Activated T-helper 1 cell treated with anti-CD3 and anti-CD28 coated beads, Interleukin-2, amount 50 U/mL, for 16 hours (primary cell): ENCODE measurements at places on chromosomes 4 and X.

DNA sequence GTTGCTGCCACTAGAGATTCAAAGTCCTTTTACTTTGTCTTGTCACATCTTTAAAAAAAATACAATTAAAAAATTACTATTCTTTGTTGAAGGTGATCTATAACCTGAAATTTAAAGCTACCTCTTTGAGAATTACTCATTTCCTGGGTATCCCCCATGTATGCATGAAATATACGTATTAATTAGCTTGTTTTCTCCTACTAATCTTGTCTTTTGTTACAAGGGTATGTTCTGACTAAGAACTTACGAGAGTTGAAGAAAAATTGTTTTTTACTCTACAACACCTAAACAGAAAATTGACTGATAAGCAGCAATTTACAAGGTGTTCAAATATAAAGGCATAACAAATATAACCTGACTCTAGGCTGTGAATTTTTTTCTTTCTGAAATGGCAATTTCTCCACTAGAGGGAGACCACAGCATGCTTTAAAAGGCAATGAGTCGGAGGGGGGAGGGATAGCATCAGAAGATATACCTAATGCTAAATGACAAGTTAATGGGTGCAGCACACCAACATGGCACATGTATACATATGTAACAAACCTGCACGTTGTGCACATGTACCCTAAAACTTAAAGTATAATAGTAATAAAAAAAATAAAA is 249.6 kb downstream of the OPHN1 start:
- DNase-seq, result no peak

- no peak for DNase-seq
These were observed 17.8 kb upstream of the CXCL3 start for GRCh38 chr4:74056114-74056857.

GRCh38 chr4:71553605-71554004 is 214.8 kb downstream of the SLC4A4 start:
- no peak for DNase-seq

- no peak for DNase-seq
These were observed 95.6 kb downstream of the STOX2 start for GRCh38 chr4:184000457-184001396.

- no peak for DNase-seq
These were observed 75.5 kb downstream of the NAF1 start for GRCh38 chr4:163090997-163091684.

- DNase-seq, result no peak
These were observed 270.2 kb downstream of the TLL1 start for GRCh38 chr4:166143227-166143626.

- no peak for DNase-seq
These were observed 658 bp downstream of the SCOC start for GRCh38 chr4:140374130-140374477.
